ENCODE measurements at places on chromosomes 11 and 22.

DNA sequence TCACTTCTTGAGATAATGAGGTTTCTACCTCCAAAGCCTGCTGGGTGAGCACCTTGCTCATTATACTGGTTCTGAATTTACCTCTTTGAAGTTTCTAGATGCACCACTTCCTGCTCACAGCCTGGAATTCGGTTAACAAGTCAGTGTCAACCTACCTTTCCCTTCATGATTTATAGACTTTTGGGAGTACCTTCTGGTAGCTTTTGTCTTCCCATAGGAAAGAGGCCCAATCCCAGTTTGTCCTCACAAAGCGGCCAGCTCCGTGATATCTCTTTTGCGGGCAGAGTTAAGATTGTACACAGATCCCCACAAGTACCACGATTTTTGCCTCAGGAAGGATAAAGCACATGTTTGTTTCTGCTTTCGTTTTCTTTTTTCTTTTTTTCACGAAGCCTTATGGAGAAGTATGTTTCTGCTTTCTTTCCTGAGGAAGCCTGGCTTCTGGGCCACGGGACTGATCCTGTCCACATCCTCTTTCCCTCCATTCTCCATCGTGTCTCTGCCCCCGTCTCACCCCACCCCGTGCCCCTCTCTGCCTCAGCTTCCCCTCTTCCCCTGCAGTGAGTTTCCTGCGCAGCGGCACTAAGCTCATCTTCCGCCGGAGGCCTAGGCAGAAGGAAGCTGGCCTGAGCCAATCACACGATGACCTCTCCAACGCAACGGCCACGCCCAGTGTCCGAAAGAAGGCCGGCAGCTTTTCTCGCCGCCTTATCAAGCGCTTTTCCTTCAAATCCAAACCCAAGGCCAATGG, 5.7 kb upstream of the HINFP start:
- no peak for DNase-seq

DNA sequence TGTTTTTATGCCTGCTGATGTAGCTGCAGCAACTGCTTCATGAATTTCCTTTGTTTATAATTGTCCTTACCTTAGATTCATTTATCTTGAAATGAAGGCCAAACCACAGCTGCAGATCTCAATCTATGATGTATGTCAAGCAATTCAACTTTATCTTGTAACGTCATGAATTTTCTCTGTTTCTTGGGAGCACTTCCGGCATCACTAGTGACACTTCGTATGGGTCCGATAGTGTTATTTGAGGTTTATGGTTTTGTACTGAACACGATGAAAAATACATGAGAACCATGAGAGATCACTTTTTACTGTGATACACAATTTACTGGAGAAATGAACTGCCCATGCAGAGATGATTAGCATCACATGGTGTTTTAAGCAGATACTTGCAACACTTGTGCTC, 98.5 kb downstream of the CSTPP1 start:
- no peak for DNase-seq

DNA sequence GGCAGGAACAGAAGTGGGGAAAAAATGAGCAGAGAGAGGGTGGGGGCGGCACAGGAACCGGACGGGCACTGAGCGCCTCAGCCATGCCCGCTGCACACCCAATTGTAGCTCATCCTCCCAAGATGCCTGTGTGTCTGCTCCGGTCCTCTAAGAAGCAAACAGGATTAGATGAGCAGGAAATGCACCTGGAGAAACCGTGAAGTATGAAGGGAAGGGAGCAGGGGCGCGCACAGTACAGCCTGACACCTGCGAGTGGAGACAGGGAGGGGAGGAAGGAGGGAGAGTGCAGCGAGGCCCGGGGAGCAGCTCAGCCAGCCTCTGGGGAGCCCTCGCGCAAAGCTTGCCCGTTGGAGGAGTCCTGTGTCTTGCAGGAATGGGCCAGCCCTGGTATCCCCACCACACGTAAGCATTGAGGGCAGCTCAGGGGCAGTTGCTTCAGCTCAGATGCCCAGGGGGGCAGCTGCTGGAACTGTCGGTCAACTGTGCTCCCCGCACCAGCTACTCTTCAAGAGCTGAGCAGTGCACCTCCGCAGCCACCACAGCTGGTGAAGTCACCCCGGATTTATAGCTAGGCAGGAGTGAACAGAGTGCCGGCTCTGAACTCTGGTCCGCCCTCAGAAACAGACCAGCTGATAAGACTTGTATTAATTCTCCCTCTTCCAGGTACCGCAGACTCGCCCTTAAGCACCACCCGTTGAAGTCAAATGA, 7.0 kb downstream of the DNAJB13 start:
- no peak for DNase-seq

DNA sequence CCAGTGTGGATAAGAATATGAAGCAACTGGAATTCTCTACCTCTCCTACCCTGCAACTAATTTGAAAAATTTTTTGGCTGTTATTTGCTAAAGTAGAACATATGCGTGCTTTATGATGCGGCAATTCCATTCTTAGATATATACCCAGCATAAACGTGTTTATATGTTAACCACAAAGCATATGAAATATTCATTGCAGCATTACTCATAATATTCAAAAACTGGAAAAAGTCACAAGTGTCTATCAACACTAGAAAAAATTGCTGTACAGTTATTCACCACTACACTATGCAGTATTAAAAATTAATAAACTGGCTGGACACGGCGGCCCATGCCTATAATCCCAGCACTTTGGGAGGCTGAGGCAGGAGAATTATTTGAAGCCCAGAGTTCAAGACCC, 226.4 kb downstream of the LUZP2 start:
- no peak for DNase-seq

DNA sequence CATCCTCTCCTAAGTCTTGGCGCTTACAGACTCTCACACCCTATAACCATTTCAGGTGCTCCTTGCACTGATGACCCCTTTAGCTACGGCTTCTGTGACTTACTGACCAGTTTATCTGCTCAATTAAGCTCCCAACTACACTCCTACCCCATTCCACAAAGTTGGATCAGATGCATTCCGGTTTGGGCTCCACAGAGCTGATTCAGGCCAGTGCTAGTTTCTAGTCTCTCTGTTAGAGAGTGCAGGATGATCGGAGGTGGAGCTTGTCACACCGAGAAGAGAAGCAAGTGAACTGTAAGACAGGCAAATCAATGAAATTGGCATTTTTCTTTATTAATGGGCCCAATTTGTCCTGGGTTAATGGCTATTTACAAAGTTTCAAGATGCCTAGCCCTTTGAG, 436.8 kb upstream of the CADM1 start:
- DNase-seq = no peak

- DNase-seq = no peak
Measured at GRCh38 chr11:134072844-134073243, 4.0 kb downstream of the JAM3 start.

DNA sequence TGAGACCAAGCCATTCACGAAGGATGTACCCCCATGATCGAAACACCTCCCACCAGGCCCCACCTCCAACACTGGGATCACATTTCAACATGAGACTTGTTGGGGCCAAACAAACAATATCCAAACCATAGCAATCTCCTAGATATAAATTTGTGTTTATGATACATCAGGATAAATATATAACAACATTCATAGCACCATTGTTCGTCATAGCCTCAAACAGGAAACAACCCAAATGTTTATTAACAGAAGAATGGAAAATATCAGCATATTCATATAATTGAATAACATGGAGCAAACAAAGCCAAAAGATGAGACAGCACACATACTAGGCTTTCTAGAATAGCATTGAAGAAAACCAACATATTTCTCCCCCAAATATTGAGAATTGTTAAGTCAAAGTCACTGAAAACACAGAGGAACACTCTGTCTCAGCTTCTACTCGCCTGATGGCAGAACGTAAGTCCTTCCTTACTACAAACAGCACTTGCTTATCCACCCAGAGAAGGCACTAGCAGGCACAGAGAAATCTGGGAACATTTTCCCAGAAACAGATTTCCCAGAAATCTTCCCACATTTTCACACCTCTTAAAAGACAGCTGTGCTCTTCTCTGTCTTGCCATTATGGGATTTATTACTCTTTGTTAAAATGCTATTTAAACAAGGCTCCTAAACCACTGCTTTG, 8.1 kb upstream of the GDPD4 start:
- no peak for DNase-seq

- no peak for DNase-seq
Measured at GRCh38 chr11:119720311-119720913, 8.6 kb downstream of the NECTIN1 start.

GRCh38 chr11:105032495-105032894, 2.4 kb downstream of the CASP1 start:
- no peak for DNase-seq

DNA sequence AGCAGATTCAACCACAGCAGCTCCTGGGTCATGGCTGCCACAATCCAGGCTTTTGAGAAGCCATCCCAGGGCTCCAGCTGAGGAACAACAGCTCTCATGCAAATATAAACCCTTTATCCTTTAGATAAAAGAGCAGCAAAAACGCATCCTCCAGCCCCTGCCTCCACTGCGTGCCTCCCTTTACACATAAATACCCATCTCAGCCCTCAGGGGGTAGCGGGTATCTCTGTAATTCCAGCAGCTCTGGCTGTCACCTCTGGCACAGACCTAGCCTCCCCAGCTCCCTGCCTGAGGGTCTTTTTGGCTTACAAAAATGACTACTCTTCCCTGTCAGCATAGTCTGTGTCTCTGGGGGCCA, 21.6 kb downstream of the LMO1 start:
- no peak for DNase-seq

DNA sequence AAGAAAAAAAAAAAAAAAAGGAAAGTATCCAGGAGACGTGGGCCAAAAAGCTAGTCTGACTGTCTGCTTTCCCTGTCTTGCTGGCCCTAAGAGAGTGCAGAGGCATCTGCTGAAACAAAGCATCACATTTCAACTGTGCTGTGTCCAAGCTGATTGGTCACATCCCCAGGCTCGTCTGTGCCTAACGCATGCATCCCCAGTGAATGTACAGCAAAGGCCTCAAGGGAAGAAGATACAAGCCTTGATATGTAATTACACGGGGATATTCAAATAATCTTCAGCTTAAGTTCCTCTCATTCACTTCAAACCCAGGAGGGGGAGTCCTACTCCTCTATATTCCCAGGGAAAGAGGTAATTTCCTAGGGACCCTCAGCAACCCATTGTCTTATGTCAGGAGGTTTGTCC, 5.4 kb upstream of the SORL1 start:
- no peak for DNase-seq

GRCh38 chr22:17705951-17706900, 67.7 kb downstream of the BCL2L13 start:
- no peak for DNase-seq

- no peak for DNase-seq
Measured at GRCh38 chr11:134032043-134032442, 36.8 kb upstream of the JAM3 start.

- no peak for DNase-seq
Measured at GRCh38 chr11:9347100-9347499, 32.7 kb upstream of the TMEM41B start.

DNA sequence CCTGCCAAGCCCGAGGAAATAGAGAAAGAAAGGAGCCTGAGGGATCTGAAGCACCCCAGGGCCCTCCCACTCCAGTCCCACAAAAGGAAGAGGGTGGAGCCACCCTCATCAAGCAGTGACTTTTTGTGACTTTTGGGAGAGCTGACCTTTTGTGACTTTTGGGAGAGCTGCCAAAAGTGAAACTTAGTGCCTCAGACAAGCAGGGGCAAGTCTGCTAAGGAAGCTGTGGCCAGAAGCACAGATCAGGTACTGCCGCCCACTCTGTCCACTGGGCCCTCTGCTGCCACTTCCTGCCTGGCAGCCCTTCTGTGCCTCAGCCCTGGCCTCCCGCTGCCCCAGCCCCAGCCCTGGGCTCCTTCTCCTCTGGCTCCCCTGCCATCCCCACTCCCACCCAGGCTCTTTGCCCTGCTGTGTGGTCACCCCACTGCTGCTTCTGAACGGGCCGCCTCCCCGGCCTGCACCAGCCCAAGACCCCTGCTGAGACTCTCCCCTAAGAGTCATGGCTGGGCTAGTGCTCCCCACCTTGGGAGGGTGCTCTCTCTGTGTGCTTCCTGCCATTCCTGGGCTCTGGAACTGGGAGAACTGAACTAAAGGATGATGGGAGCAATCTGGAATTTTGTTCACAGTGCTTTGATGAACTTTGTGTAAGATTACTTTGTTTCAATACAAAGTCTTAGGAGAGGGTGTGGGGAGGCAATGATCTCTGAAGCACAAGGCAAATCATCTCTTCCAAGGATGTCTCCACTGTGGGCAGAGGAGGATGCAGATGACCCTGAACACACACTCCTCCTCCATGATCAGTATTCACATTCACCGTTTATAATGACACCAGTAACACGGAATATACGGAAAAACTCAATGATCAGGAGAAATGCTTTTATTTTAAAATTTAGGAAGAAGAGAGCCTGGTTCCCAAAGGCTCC, at the start of gene APOBEC3H:
Gene APOBEC3H, plus strand, starts transcription at position 147 of the 923 bp plus-strand sequence. CDS start 3,035 bp downstream, outside the sequence.
- DNase-seq = no peak

DNA sequence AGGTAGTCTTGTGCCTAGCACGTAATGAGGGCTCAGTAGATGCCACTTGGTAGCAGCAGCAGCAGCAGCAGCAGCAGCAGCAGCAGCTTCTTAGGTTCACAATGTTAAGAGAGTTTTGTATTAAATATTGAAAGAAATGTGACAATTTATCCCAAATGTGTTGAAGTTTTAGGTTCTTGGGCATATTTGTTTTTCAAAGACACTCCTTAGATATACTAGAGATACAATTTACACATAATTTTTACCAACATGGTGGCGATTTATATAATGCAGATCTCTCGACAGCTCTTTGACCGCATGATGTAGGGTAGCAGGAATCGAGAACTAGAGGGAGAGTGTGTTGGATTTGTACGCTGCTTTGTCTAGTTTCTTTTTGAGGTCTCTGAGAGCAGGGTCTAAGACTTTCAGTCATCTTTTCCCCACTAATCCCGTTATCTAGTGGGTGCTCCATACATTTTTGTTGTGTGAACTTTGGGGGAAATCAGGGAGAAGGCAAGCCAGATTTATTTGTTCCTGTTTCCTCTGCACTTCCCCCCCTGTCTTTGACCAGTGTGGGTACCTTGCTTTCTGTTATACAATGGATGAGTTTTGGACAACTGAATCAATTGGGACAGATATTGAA, 1.4 kb downstream of the FDX1 start:
- DNase-seq = no peak

GRCh38 chr11:8288824-8289491, 25.3 kb upstream of the LMO1 start:
- DNase-seq = no peak

DNA sequence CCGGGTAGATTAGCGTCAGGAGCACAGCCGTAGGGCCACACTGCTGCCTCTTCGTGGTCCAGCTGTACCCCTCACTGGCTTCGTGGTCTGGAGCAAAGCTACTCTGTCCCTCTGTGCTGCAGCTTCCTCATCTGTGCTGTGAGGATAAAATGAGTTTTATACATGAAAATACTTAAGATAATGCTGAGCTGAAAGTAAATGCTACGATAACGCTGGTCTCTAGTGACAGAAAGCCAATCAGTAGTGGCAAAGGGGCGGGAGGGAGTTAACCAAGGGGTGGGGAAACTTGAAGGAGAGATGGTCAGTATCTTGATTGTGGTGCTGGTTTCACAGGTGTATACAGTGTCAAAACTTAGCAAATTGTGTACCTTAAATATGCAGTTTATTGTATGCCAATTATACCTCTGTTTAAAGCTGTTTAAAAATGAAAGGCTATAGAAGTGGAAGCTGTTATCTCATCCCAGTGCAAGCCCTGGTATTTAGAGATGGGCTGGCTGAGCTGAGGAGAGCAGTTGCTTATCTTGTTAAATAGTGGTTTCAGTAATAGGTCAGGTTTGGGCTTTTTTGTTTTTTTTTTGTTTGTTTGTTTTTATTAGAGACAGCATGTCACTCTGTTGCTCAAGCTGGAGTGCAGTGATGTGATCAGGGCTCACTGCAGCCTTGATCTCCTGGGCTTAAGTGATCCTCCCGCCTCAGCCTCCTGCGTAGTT, 36.7 kb downstream of the ACO2 start:
- DNase-seq = no peak

GRCh38 chr22:22812031-22812905, 75.3 kb upstream of the IGLL5 start:
- DNase-seq = no peak

- no peak for DNase-seq
Measured at GRCh38 chr11:129968591-129969419, 33.8 kb downstream of the PRDM10 start.
